ENCODE measurements at places on chromosomes 6 and 20.

DNA sequence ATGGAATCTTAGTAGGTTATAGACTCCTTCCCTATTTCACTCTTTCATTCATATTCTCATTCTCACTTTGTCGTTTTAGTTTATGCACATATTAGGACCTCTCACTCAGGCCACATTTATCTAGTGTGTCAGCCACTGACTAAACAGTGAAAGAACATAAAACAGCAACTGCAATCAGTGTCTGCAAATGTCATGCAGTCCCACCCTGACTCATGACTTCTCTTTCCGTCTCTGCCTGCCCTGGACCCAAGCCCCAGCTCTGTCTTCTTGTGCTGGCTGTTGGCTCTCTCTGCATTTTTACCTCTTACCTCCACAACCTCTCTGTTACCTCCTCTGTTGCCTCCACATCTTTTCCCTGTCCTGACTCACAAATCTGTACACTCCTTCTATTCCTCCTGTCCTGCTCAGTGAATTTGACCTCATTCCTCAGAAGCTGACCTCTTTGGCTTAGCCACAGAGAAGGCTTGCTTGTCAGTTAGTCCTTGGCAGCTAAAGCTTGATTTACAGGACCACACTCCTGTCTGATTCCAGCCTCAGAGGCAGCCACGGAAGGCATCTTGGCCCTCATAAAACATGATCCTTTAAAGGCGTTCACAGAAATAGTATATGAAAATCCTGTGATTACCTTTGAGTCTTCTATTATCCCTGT is 247.6 kb downstream of the PKHD1 start:
- no peak for DNase-seq

DNA sequence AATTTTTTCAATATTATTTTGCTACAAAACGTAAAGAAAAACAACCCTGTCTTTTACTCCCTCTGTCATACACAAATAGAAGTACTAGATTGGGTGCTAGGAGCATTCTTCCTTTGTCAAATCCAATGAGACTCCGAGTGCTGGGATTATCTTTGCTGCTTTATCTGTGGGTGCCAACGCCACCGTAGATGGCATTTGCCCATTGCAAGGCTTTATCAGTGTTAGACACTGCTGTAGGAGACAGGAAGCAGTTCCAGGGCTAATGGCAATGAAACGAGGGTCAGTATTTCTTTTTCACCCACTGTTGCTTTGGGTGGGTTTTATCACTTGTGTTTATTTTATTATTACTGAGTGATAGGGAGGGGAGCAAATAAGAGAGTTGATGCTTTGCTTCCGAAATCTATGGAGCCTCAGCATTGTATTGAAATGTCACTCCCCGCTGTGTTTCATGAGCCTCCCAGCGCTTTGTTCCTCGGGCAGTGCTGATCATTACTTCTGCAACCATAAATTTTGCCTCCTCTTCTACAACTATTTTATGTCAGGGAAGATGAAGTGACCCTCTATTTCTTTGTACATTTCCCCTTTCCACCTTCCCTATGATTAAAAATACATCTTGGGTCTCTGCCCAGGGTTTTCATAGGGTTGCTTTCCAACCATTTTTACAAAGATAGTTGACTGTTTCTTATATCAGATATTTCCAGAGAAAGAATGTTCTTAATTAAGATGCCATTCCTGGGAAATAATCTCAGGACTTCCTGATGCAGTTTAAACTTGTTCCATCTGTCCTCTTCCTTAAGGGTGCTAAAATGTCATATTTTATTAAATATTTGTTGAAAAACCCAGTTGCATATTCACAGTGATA is 86.7 kb upstream of the LAMP5 start:
- no peak for DNase-seq

DNA sequence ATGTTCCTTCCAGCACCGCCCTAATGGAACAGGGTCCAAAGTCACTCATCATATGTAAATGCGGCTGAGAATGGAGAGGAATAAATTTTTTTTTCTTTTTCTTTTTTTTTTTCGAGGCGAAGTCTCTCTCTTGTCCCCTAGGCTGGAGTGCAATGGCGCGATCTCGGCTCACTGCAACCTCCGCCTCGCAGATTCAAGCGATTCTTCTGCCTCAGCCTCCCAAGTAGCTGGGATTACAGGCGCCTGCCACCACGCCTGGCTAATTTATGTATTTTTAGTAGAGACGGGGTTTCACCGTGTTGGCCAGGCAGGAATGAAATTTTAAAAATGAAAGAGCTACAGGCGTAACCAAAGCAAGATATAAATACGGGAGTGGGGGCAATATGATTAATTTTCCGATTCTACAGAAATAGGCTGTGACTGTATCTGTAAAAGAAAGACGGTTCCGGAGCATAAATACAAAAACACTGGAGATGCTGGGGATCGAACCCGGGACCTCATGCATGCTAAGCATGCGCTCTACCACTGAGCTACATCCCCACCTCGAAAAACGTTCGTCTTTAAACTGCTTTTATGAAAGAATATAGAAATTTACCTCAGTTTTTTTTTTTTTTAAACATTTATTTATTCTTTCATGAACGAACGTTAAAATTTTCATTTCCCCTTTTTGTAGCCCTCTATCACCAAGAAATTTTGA is 132.2 kb downstream of the GPX5 start:
- peak; percentile 79 for DNase-seq

GRCh38 chr6:143863771-143864170 is 503 bp upstream of the ZC2HC1B start:
- DNase-seq: no peak

- DNase-seq: no peak
These were observed 74.7 kb upstream of the SLC4A11 start for GRCh38 chr20:3313683-3314065.

GRCh38 chr20:59016795-59017492 is 2.3 kb upstream of the TUBB1 start:
- DNase-seq: peak; percentile 40

DNA sequence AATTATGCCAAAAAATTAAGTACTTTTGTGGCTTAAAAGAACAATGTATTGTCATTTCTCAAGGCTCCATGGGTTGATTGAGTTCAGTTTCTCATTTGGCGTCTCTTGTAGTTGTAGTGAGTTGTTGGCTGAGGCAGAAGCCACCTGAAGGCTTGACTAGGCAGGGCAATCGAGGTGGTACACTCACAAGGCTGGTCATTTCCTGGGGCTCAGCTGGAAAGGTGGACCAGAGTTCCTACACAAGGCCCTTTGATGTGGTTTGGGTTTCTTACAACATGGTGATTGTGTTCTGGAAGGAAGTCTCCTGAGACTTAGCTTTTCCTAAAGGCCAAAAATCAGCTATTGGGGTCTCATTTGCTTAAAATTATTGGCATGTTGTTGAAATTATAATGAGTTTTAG is 22.6 kb downstream of the MAS1 start:
- DNase-seq: no peak

- DNase-seq: no peak
These were observed 108.6 kb downstream of the LRRC1 start for GRCh38 chr6:53903357-53903756.

DNA sequence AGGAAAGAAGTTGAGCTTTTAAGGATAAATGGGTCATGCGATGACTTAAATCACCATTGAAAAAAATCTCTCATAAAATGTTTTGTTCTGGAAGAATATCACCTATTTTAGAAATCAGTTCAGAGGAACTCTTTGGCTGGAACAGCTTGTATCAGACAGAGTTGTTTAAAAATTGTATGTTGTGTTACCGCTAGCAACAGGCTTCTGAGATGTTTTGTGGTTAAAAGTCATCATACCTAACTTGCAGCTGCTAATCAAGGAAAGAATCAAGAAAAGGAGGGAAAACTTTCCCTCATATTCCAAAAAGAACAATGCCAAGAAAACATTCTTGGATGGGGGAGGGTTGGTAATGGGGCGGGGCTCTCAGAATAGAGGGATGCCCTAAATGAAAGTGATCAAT is 220.7 kb upstream of the CITED2 start:
- peak; percentile 29 for DNase-seq

DNA sequence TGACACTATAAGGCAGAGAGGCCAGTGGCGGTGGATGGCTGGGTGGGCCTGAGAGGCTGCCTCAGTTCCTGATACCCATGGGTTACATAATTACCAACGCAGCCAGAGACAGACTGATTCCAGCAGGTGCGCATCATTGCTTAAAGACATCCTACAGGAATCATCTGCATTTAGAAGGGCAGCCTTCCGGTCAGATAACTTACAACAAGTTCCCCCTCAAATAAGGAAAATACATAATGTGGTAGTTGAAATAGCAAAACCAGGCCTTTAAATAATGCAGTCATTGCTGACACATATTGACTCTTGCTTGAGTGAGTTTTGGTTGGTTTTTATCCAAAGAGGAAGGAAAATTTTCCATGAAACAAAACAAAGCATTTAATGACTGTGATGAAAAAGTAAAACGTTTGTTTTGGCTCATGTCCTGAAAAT is 81.9 kb downstream of the SIM1 start:
- DNase-seq: no peak

DNA sequence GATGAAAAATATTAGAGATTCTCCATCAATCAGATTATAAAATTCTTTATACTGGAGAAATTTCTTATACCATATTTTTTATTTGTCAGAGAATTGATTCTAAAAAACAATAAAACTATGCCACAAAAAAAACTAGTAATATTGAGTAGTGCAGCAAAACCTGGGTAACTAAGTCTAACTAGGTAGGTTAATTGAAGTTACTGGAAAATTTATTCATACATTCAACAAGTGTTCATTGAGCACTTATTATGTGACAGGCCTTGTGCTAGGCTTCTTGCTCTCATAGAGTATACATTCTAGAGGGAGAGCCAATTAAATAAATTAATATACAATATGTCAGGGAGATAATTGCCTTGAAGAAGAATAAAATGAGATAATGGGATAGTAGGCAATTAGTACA is 189.4 kb downstream of the EYA4 start:
- DNase-seq: no peak

- no peak for DNase-seq
These were observed 558.7 kb upstream of the MMS22L start for GRCh38 chr6:97841763-97842162.

DNA sequence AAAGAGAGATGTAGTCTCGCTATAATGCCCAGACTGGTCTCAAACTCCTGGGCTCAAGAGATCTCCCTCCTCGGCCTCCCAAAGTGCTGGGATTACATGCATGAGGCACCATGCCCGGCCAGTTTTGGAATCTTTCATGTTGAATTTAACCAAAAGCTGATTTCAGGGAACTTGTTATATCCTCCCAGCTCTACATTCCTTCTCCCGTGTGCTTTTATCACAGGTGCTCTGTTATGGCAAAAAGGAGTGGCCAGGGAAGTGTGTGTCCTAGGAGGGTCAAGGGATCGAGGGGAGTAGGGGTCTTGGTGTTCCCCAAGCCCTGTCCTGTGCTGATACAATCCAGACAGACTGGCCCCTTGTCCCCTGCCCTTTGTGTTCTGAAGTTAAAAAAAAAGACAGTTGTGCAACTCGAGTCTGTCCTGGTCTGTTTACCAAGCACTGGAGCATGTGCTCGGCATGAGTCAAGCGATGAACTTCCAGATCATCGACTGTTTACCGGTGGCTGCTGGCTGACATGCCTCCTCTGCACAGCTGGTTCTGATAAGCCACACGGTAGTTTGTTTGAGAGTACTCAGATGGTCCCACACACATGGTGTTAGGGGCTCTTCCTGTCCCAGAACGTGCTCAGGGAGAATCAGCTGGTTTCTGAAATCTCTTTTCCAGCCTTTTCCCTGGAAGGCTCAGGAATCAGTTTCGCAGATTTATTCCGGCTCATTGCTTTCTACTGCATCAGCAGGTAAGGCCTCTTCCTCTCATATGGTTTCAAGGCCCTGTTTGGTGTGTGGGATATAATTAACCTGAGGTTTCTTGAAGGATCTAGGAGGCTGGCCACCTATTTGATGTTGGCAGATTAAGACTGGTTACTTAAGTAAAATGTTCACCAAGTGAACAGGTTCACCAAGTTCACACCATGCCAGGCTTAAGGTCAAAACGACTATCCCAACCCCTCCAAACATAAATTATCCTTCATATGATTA is 52.6 kb upstream of the NAA20 start:
- DNase-seq: peak; percentile 82

DNA sequence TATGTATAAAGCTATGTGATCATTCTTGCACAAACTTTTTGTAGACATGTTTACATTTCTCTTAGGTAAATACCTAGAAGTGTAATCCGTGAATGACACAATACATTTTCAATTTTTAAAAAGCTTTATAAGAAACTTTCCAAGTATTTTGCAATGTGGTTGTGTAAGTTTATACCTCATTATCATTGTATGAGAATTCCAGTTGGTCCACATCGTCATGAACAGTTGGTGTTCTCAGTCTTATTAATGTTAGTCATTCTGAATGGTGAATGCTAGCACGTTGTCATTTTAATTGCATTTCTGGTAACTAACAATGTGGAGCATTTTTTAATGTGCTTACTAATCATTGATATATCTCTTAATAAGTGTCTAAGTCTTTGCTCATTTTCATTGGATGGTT is 116.5 kb upstream of the F13A1 start:
- DNase-seq: no peak

- DNase-seq: no peak
These were observed 33.3 kb downstream of the THBS2 start for GRCh38 chr6:169220068-169220964.

DNA sequence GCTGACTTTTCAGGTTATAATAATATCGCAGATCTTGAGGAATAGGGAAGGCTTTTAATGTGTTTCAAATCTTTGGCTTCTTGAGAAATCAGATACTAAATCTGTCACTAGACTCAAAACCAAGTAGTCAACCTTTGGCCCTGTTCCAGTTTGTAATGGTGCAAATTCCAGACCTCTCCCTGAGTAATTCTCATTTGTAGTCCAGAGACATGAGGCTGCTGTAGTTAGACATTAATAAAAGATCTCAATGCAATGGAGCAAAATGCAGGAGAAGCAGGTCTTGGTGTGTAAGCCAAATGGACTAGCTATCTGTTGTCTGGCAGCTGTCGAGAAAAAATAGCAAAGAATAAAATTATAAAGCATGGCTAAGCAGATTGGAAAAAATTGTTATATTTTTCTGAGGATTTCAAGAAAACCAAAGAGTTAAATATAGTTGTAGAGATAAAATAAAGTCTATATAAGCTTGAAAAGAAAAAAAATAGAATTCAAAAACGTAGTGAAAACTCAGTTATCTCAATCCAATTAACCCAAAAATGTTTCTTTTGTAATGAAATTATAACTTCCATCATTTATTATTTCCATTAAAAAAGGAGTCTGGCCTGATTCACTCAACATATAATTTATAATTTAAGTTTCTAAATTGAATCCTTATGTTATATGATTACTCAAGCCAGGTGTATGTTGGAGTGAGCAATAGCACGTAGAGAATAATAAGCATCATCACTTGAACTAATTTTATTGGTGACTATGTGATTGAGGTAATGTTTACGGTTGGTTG is 161.5 kb upstream of the ADGRB3 start:
- no peak for DNase-seq

All from ELR (cell line).